ENCODE measurements at places on chromosomes 7 and 10. TPM values are rescaled to one million over a fixed set of nuclear protein-coding genes. Genes with fewer than 3 reads are reported as not detected.
A peak's percentile ranks its signal among the peaks of the same experiment; 100 is the strongest.

- peaks cover 53% of the 10 kb centered on the region for H3K4me1 ChIP-seq
- no peaks in the 10 kb centered on the region for H3K27me3 ChIP-seq
- no peaks in the 10 kb centered on the region for H3K36me3 ChIP-seq
- DNase-seq, result no peak
Measured at GRCh38 chr10:35434533-35434932, 98.2 kb downstream of the CCNY start.

The TMEM120A gene
- 163 TPM for total RNA-seq

The KIAA1549 gene
- total RNA-seq, result 2.1 TPM

The SLC13A1 gene
- total RNA-seq, result not detected

GRCh38 chr7:44385434-44386138 is 60.2 kb upstream of the CAMK2B start:
- H3K4me1 ChIP-seq, result peaks cover 35% of the 10 kb centered on the region
- H3K4me3 ChIP-seq, result no peak overlapping the region
- H3K36me3 ChIP-seq, result peaks cover 66% of the 10 kb centered on the region
- no peaks in the 10 kb centered on the region for H3K27me3 ChIP-seq
- H3K27ac ChIP-seq, result peak overlapping the region; percentile 18

GRCh38 chr7:130334274-130334673 is 10.3 kb upstream of the CPA5 start:
- no peak overlapping the region for H3K27ac ChIP-seq
- H3K4me3 ChIP-seq, result no peak overlapping the region
- H3K27me3 ChIP-seq, result no peaks in the 10 kb centered on the region
- no peaks in the 10 kb centered on the region for H3K36me3 ChIP-seq
- no peaks in the 10 kb centered on the region for H3K4me1 ChIP-seq
- no peak for DNase-seq

GRCh38 chr10:63267414-63268148 is 134.5 kb downstream of the NRBF2 start:
- H3K36me3 ChIP-seq, result no peaks in the 10 kb centered on the region
- H3K4me1 ChIP-seq, result peaks cover 46% of the 10 kb centered on the region
- no peaks in the 10 kb centered on the region for H3K27me3 ChIP-seq
- peak overlapping the region; percentile 66 for H3K4me3 ChIP-seq

DNA sequence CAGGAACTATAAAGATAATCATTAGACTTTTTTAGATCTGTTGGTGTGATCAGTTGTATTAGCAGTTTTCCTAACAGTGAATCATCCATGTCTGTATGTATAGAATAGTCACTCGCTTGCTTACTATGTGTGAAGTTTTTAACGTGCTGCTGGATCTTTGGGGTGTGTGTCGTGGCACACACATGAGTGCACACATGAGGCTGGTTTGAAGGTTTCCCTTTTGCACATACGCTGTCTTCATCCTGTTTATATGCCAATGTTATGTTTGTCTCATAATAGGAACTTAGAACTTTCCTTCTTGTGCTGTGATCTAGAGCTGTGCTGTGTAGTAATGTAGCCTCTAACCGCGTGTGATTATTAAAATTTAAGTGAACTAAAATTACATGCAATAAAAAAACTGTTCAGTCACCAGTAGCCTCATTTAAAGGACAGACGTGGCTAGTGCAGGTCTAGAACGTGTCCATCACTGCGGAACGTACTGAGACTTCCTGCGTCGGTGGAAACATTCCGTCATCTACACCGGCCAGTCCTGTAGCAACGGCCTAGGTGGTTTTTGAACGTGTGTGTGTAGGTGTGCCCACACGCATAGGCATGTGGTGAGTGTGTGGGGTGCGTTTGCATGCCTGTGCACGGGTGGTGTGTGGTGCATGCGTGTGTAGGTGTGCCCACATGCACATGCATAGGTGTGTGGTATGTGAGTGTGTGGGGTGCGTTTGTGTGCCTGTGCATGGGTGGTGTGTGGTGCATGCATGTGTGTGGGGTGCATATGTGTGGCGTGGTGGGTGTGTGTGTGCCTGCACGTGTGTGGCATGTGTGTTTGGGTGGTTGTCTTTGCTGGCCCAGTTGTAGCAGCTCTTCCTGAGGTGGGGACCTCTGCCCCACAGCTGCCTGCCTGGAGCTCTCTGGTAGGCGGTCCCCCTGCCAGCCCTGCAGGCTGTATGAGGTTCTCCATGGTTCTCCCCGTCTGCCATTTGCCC is 56.6 kb downstream of the INPP5A start:
- no peak overlapping the region for H3K27ac ChIP-seq
- H3K27me3 ChIP-seq, result no peaks in the 10 kb centered on the region
- H3K4me3 ChIP-seq, result no peak overlapping the region
- H3K36me3 ChIP-seq, result no peaks in the 10 kb centered on the region

The SHH gene
- not detected for total RNA-seq

DNA sequence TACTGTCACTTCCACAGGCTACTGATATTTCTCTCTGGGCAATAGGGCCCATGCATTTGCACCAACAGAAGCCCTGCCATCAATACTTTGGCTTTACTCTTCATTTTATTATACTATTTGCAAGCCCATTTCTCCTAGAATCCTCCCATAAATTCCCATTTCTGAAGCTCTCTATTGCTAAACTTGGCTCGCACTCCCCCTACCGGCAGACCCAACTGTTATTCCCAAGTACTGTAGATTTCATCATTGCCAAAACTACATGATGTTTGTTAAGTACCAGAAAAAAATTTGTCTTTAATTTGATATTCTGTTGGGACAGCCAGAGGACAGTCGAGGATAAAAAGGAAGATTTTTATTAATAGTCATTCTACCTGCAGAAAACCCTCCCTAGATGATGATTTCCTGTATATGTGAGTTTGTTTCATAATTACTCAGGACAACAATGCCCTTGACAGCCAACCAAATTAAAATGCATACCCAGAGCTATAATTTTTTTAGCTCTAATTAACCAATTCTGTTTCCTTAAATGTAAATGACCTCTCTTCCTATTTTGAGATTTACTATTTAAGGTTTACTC is 298.6 kb downstream of the REEP3 start:
- H3K27ac ChIP-seq, result no peak overlapping the region
- peak; percentile 71 for DNase-seq
- no peak overlapping the region for H3K4me3 ChIP-seq
- H3K36me3 ChIP-seq, result no peaks in the 10 kb centered on the region

The TAS2R41 gene
- total RNA-seq, result not detected

GRCh38 chr10:7397049-7398035 is 13.5 kb downstream of the SFMBT2 start:
- H3K27ac ChIP-seq, result peak overlapping the region; percentile 83
- no peaks in the 10 kb centered on the region for H3K27me3 ChIP-seq
- H3K4me3 ChIP-seq, result peak overlapping the region; percentile 35
- H3K4me1 ChIP-seq, result peaks cover 62% of the 10 kb centered on the region
- peak; percentile 23 for DNase-seq

All from left ventricle myocardium inferior (tissue), 1 donor.